GM23248 (cell line): ENCODE measurements at places on chromosomes 3 and 15. TPM values are rescaled to one million over a fixed set of nuclear protein-coding genes. Genes with fewer than 3 reads are reported as not detected.

- H3K27ac ChIP-seq, result peak overlapping the region; percentile 77
- peak; percentile 93 for DNase-seq
- 0 out of 2 replicates have a peak overlapping the region, but pooled peaks have one; percentile 3 for H3K4me3 ChIP-seq
- peaks cover 59% of the 10 kb centered on the region for H3K4me1 ChIP-seq
- H3K27me3 ChIP-seq, result no peaks in the 10 kb centered on the region
- H3K36me3 ChIP-seq, result no peaks in the 10 kb centered on the region
Observed at GRCh38 chr3:197795200-197795599, 4.1 kb downstream of the LRCH3 start.

- peaks cover 8% of the 10 kb centered on the region; the same call in 1 of the 2 replicates for H3K4me1 ChIP-seq
- H3K4me3 ChIP-seq, result peak overlapping the region; percentile 83
- DNase-seq, result peak; percentile 88
- H3K27ac ChIP-seq, result no peak overlapping the region
Observed at GRCh38 chr15:68578175-68578979, 416 bp upstream of the CORO2B start.

IL20RB gene
- 97.4 and 107 TPM in 2 replicates for total RNA-seq

DNA sequence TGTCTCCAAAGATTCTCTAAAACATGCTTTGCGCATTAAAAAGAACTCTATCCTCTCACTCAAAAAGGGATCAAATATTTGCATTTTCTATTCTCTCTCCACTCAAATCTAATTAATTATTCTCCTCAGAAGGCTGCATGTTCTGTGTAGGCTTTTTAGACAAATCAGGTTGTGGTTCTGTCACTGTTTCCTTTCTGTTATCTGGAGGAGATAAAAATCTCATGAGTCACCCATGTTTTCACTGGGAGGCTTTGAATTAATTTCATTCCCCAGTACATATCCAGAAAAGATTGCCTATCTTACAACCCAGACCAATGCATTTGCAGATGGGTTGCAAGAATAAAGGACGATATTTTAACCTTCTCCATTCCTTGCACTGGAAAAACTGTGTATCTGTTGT lies 446.5 kb downstream of the GRM7 start:
- H3K4me1 ChIP-seq, result no peaks in the 10 kb centered on the region
- H3K27ac ChIP-seq, result no peak overlapping the region
- DNase-seq, result no peak
- no peaks in the 10 kb centered on the region for H3K36me3 ChIP-seq

CLRN1 gene
- total RNA-seq, result not detected in 2 replicates

DNA sequence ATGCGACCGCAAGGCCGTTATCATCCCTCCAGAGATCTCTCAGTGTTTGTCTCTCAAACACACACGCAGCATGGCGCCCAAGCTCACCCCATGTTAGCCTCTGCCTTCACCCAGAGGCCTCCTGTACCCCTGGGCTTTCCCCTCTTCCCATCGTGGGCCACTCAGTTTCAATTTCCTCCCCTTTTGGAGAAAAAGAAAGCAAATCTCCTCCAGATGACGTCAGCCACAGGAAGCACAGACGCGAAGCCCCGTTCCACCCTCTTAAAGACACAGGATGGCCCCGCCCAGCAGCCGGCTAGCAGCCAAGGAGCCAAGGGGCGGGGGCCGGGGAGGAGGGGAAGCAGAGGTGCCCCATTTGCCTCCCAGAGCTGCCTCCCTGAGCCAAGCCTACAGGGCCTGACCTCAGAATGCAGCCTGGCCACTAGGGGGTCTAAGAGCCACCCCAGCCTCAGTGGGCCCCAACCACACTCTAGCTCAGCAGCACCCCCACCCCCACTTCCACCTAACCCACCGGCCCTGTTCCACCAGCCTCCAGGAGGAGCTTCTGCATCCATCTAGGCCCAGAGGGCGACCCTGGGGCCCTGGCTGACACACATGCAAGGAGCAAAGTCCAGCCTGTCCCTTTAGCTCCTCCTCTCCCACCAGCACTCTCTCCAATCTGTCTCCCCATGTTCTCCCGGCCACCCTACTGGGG lies 26.5 kb downstream of the ATRIP start:
- DNase-seq, result peak; percentile 96
- peaks cover under 1% of the 10 kb centered on the region; the same call in 1 of the 2 replicates for H3K36me3 ChIP-seq
- H3K4me1 ChIP-seq, result peaks cover 11% of the 10 kb centered on the region; the same call in 1 of the 2 replicates
- H3K4me3 ChIP-seq, result peak overlapping the region; percentile 85

- no peaks in the 10 kb centered on the region for H3K27me3 ChIP-seq
- H3K4me3 ChIP-seq, result no peak overlapping the region
- no peak for DNase-seq
- no peaks in the 10 kb centered on the region for H3K36me3 ChIP-seq
Observed at GRCh38 chr3:20741381-20741780, 555.4 kb upstream of the SGO1 start.

- peak overlapping the region; percentile 91 for H3K27ac ChIP-seq
- no peak overlapping the region for H3K4me3 ChIP-seq
- H3K27me3 ChIP-seq, result no peaks in the 10 kb centered on the region
- peaks cover 8% of the 10 kb centered on the region; the same call in 1 of the 2 replicates for H3K36me3 ChIP-seq
- peaks cover 37% of the 10 kb centered on the region for H3K4me1 ChIP-seq
Observed at GRCh38 chr3:136141891-136142290, 54.2 kb downstream of the MSL2 start.

GRCh38 chr3:158652463-158652862 lies 8.1 kb downstream of the GFM1 start:
- H3K27me3 ChIP-seq, result no peaks in the 10 kb centered on the region
- H3K36me3 ChIP-seq, result peaks cover 43% of the 10 kb centered on the region
- no peaks in the 10 kb centered on the region for H3K4me1 ChIP-seq
- no peak overlapping the region for H3K27ac ChIP-seq
- no peak overlapping the region for H3K4me3 ChIP-seq

STRA6 gene
- not detected in 2 replicates for total RNA-seq

- H3K27ac ChIP-seq, result peak overlapping the region; percentile 50
- H3K4me3 ChIP-seq, result peak overlapping the region; percentile 25; the same call in 1 of the 2 replicates
- no peaks in the 10 kb centered on the region for H3K27me3 ChIP-seq
- H3K4me1 ChIP-seq, result peaks cover 38% of the 10 kb centered on the region
Observed at GRCh38 chr3:191085091-191085490, 114.0 kb upstream of the OSTN start.

DNA sequence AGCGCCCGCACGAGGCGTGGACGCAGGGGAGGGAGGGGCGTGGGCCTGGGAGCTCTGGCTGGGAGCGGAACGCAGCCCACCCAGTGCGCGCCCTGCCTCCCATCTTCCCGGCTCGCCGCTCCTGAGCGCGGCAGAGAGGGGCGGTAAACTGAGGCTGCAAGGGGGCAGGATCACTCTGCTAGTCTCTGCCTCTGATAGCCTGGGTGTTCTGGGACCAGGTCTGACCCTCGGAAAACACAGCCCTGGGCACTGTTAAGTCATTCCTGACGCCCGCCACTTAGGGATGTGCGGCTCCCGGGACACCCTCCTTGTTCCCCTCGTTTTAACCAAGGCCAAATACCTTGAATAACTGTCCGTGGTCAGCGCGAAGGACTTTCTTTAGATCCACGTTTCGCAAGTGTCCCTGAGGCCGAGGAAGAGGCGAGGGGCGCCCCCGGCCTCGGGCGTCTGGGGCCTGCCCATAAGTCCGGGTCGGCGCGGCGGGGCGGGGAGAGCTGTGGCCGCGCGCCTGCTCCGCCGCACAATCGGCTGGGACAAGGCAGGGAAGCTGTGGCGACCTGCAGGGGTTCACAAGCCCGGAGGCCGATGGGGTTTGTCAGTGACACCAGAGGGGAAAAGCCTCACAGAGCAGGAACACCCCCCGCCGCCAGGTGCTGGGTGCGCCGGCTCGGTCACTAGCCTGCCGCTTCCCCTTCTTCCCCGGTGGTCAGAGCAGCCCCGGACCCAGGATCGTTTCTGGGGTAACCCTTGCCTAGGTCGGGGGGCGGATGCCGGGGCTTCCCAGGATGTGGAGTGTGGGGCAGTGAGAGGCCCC lies 1.5 kb downstream of the ITPKA start:
- peaks cover 12% of the 10 kb centered on the region for H3K4me1 ChIP-seq
- H3K27ac ChIP-seq, result no peak overlapping the region
- H3K4me3 ChIP-seq, result no peak overlapping the region
- no peak for DNase-seq
- no peaks in the 10 kb centered on the region for H3K36me3 ChIP-seq

STIMATE gene
- 10.3 and 11.5 TPM in 2 replicates for total RNA-seq

- H3K36me3 ChIP-seq, result peaks cover 51% of the 10 kb centered on the region
- no peaks in the 10 kb centered on the region for H3K27me3 ChIP-seq
- peak; percentile 51 for DNase-seq
- H3K4me1 ChIP-seq, result peaks cover 23% of the 10 kb centered on the region
- H3K4me3 ChIP-seq, result no peak overlapping the region
Observed at GRCh38 chr3:138234401-138235179, 47.5 kb downstream of the ARMC8 start.
